Stimulated activated CD8-positive, alpha-beta memory T cell treated with anti-CD3 and anti-CD28 coated beads, Interleukin-7, amount 100 ng/mL, for 1 hour (primary cell): ENCODE measurements at places on chromosomes 11 and 22.

- DNase-seq: no peak
Observed at GRCh38 chr11:118058311-118059245, 18.3 kb upstream of the TMPRSS4 start.

DNA sequence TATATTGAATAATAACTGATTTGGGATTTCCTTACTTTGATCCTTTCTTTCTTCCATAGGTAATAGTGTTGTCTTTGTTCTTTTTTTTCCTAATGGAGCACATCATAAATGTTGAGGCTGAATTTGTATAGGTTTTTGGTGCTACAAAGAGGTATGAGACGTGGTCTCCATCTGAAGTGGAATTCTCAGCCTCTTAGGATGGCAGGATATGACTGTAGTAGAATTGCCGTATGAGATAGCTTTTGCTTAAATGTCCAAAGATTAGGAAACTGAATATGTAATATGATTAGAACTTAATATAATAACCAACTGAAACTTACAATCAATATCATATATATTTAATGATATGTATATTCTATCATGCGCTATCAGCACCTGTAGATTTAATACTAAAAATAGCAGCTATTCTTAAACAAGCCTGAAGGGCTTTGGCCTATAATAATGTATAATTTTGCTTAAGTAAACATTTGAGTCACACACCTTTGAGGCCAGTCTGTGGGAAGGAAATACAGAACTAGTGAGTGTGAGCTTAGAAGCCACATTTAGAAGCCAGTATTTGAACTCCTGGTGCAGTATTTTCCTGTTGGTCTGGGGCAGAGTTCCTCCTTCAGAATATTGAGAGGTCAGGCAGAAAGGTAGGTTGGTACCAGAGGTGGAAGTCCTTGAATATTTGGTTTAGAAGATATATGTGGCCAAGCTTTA is 62.6 kb downstream of the SWAP70 start:
- no peak for DNase-seq

DNA sequence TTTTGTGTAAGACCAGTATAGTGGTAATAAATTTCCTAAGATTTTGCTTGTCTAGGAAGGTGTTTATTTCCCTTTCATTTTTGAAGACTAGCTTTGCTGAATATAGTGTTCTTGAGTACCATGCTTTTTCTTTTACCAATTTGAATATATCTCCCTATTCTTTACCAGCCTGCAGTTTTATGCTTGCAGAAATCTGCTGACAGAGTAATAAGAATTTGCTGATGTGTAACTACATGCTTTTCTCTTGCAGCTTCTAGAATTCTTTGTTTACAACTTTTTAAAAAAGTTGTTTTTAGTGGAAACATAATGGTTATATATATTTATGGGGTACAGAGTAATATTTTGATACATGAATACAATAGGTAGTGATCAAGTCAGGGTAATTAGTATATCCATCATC is 324.8 kb upstream of the FOLH1 start:
- no peak for DNase-seq

GRCh38 chr11:47924184-47924691 is 56.1 kb upstream of the PTPRJ start:
- no peak for DNase-seq

- no peak for DNase-seq
Observed at GRCh38 chr22:19042285-19043120, 79.7 kb downstream of the DGCR2 start.

DNA sequence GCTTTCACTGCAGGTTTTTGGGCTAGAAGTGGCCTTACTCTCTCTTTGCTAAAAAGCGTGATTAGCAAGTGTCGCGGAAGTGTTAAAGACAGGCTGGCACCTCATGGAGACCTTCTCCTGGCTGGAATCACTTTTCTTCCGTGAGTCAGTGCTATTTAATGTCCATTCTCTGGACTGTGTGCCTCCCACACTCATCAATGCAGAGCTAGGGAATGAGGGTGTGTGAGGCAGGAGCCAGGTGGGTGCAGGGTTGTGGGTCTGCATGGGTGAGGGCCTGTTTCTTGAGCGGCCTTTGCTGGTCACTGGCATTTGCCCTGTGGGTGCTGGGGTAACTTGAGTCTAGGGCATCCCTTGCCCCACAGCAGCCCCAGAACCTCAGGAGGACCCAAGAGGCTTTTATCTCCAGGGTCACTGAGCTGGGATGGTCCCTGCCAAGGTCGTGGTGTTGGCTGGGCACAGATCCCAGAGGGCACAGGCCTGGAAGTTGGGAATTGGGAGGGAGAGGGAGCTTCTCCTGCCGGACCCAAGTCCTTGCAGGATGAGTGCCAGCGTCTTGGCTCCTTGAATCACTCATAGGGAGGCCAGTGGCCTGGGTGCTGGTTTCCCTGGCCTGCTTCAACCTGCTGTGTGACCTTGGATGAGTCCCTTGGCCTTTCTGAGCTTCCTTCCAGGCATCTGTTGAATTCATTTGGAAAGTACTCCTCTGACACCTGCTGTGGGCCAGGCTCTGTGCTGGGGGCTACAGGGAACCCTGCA is 30.0 kb downstream of the KIAA1671 start:
- DNase-seq: no peak

GRCh38 chr11:16043617-16044016 is 312.7 kb downstream of the SOX6 start:
- DNase-seq: no peak

DNA sequence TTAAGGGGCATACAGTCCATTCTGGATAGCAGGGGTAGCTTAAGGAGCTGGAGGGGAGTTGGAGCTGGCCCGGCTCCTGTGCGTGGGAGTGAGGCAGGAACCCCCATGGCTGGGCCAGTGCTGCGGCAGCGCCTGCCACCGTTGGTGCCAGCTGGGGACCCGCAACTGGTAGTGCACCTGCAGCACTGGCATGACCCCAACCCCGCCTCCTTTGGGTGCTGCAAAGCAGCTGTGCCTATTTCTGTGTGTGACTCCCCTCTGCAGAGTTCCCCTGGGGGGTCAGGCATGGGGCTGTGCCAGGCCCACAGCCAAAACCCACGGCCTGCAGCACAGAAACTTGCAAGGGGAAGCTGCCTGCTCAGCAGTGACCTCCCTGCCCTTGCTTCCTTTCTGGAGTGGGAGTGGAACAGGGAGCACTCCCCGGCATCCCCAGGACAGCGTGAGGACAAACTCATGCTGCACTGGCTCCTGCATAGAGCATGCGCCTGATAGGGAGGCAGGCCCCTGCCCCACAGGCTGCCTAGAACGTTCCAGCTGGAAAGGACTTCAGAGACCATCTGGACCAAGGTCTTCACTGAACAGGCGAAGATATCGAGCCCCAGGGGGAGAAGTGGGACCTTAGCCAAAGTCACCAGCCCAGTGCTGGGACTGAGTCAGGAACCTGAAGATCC is 26.2 kb upstream of the RAB1B start:
- DNase-seq: no peak

DNA sequence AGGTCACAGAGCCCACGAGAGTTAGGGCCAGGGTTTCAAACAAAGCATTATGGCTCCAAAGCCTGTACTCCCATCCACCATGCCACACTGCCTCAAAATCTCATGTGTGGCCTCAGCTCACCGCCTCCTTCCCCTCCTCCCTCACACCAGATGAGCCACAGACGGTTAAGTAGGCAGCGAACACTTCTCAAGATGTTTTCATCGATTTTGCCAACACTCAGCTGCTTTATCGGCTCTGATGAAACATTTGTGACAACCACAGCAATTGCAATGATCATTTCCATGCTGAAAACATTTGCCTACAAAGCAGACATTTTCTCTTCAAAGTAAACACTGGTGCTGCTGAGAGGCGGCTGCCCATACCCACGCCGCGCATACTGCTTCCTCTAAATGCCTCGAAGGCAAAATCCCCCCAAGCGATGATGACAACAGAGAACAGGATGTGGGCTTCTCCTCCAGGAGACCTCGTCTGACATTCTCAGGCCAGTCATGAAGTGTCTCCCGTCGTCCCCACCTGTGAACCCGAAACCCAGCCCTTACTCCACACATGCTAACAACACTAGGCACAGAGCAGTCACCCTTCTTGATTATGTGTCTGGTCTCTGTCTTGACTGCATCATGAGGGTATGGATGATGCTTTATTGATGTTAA is 599.2 kb downstream of the SOX6 start:
- no peak for DNase-seq

- DNase-seq: no peak
Observed at GRCh38 chr11:94604482-94604881, 37.3 kb downstream of the PIWIL4 start.

DNA sequence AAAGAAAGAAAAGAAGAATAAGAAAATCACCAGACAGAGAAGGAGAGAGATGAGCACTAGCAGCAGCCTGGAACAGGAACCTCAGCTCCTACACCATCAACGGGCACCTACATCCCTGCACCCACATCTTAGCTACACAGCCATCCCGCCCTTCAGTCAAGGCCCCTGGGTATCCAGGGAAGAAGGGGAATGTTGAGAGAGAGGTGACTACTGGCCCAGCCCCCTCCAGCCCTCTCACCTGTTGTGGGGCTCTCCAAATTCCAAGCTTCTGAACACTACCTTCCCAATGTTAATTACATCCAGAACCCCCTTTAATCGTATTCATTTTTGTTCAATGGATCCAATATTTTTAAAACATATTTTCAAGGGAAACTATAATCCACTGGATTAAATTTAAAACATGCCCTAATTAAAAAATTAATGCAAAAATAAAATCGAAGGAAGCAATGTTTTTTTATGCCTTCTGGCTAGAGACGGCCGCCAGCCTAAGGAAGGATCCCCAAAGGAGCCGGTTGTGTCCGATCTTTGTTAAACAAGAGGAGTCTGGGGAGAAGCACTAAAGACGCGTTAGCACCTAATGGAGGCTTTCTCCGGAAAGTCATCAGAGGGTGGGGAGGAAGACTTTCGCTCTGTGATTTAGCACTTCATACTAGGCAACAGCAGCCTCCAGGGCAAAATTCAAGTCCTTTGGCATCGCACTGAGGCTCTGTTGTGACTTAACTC is 9.5 kb downstream of the TPST2 start:
- no peak for DNase-seq

DNA sequence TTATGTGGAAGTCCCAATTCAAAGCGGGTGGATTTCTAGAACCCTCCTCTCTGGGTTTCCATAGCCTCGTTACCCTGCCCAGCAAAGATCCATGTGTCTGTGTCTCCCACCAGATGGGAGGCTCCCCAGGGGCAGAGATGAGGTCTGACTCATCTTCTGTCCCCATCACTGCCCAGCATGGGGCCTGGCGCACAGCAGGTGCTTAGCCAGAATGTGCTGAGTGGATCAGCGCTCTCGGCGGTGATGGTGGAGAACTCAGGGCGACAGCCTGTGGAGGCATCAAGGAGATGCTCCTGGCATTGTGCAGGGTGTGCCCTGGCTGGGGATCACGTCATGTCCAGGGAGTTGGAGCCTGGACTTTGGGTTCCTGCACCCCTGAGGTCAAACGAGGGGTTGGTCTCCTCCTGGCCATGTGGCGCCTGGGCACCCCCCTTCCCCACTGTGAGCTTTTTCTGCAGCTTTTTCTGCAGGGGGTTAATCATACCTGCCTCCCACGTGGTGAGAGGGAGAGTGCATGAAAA is 46.1 kb upstream of the RFPL3 start:
- no peak for DNase-seq

GRCh38 chr11:121385688-121386087 is 66.4 kb upstream of the SORL1 start:
- no peak for DNase-seq

GRCh38 chr22:36540867-36541642 is 12.1 kb upstream of the EIF3D start:
- DNase-seq: no peak

- DNase-seq: no peak
Observed at GRCh38 chr11:130995266-130995665, 79.0 kb upstream of the SNX19 start.

GRCh38 chr22:20218987-20219386 is 49.1 kb downstream of the RTN4R start:
- DNase-seq: no peak

GRCh38 chr11:64021757-64022093 is 14.0 kb upstream of the FLRT1 start:
- no peak for DNase-seq

GRCh38 chr11:128227466-128227865 is 359.9 kb downstream of the ETS1 start:
- no peak for DNase-seq

DNA sequence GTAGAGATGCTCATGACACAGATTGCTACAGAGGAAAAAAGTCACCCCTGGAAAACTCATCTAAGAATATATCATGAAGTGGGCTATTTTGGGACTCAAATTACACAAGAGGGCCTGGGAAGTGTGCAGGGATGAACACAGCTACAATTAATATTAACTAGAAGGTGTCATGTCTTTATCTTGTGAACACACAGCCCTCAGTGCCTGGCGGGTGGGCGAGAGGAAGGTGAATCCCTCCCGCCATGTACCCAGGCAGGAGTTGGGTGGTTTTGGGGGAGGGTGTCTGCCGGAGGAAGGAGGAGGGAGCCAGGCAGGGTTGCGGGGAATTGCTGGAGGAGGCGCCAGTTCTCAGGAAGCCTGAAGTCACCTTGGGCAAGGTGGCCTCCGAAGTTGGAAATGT is 5.1 kb upstream of the FAM83F start:
- no peak for DNase-seq

- DNase-seq: no peak
Observed at GRCh38 chr11:15865212-15865987, 490.9 kb downstream of the SOX6 start.

DNA sequence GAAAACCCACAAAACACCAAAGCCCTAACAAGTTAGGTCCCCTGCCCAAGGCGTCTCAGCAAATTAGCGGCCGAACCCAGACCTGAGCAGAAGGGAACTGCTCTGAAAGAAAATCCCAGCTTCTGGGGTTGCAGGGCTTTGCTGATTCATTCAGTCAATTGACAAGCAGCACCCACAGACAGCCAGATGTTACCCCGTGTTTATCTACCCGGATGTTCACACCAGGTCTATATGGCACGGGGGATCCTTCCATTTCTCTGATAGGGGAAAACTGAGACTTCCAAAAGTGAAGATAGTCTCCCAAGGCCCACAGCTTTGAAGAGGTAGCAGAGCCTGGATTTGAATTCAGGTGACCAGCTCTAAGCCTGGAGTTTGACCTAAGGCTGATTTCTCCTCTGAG is 14.0 kb upstream of the OAF start:
- DNase-seq: no peak

GRCh38 chr11:2520736-2521035 is 75.9 kb downstream of the KCNQ1 start:
- DNase-seq: no peak

- DNase-seq: no peak
Observed at GRCh38 chr22:29917052-29917902, 34.3 kb downstream of the MTMR3 start.

- no peak for DNase-seq
Observed at GRCh38 chr11:75170516-75171201, 19.8 kb downstream of the SLCO2B1 start.

- no peak for DNase-seq
Observed at GRCh38 chr11:116840224-116840745, 2.9 kb upstream of the APOA1 start.

- DNase-seq: no peak
Observed at GRCh38 chr11:108616549-108616948, 23.0 kb upstream of the EXPH5 start.

- no peak for DNase-seq
Observed at GRCh38 chr22:29765905-29766631, 739 bp downstream of the ZMAT5 start.
